Activated CD8-positive, alpha-beta T cell treated with anti-CD3 and anti-CD28 coated beads for 36 hours (primary cell): ENCODE measurements at places on chromosomes 7 and 10. TPM values are rescaled to one million over a fixed set of nuclear protein-coding genes. Genes with fewer than 3 reads are reported as not detected.

DNA sequence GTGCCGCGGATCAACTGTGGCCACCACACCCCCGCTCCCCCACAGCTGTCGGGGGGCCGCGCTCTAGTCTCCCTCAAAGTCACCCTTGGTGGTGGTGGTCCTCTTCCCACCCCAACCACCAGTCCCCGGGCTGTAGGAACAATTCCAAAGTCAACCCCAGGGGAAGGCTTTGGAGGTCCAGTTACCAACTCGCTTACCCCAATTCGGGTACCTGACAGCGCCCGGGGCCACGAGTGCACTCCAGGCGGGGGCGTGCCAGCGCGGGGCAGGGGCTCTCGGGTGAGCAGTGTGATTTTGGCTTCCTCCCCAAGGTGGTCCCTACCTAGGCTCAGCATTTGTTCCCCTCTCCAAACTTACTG is 584 bp upstream of the ZMIZ1 start:
- peak overlapping the region; percentile 77 for H3K27ac ChIP-seq
- H3K36me3 ChIP-seq: no peaks in the 10 kb centered on the region
- DNase-seq: peak; percentile 50
- no peaks in the 10 kb centered on the region for H3K27me3 ChIP-seq
- H3K4me3 ChIP-seq: peak overlapping the region; percentile 75

- DNase-seq: no peak
- no peak overlapping the region for H3K4me3 ChIP-seq
- H3K27ac ChIP-seq: no peak overlapping the region
Observed at GRCh38 chr10:29643771-29644501, 9.2 kb upstream of the SVIL start.

DNA sequence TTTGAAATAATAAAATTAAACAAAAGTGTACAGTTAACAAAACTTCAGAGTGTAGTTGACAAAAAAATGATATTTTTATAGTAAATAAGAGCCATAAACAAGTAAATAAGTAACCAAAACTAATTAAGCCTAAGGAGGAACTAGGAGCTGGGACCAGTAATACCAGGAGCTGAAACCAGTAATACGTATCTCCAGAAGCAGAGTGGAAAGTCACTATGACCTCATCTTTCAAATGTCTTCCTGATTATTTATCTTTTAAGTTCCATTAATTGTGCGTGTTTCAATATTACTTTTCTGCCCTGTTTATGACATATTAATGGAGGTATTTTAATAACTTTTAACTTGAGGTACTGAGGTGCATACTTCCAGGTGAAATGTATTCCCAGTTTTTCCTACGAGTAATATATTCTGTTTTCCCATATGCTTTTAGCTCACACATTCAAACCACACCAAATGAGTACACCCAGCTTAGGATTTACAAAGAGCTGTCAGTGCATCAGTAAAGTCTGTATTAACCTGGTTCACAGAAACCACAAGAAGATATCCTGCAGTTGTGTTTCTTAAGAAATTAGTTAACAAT is 283.7 kb upstream of the HGF start:
- no peaks in the 10 kb centered on the region for H3K36me3 ChIP-seq
- no peak overlapping the region for H3K4me3 ChIP-seq
- no peaks in the 10 kb centered on the region for H3K4me1 ChIP-seq
- H3K27me3 ChIP-seq: no peaks in the 10 kb centered on the region

- H3K27me3 ChIP-seq: no peaks in the 10 kb centered on the region
- H3K27ac ChIP-seq: no peak overlapping the region
- peaks cover 4% of the 10 kb centered on the region for H3K4me1 ChIP-seq
- H3K4me3 ChIP-seq: no peak overlapping the region
- DNase-seq: no peak
- H3K36me3 ChIP-seq: no peaks in the 10 kb centered on the region
Observed at GRCh38 chr10:99921948-99922347, 87.8 kb downstream of the DNMBP start.

- H3K36me3 ChIP-seq: peaks cover 25% of the 10 kb centered on the region
- no peaks in the 10 kb centered on the region for H3K27me3 ChIP-seq
- no peak for DNase-seq
- peaks cover 49% of the 10 kb centered on the region for H3K4me1 ChIP-seq
- no peak overlapping the region for H3K27ac ChIP-seq
Observed at GRCh38 chr7:127587663-127588018, 570 bp upstream of the ARF5 start.

DNA sequence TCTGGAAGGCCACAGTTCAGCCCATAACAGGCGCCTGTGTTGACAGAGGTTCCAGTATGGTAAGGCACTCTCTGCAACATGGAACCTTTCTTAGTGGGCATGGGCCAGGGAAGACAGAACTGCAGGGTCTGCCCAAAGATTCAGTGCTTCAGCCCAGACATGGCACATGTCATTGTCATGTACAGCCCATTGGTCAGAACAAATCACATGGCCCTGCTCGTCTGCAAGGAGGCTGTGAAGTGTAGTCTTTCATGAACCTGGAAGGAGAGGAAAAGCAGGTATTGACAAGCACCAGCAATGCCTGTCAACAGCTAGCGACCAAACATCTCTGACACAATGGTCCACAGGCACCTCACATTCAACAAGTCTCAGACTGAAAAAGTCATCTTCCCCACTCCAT is 30.4 kb upstream of the CHCHD3 start:
- no peak overlapping the region for H3K4me3 ChIP-seq
- H3K36me3 ChIP-seq: no peaks in the 10 kb centered on the region
- DNase-seq: no peak
- peaks cover 3% of the 10 kb centered on the region for H3K4me1 ChIP-seq
- H3K27ac ChIP-seq: no peak overlapping the region

DNA sequence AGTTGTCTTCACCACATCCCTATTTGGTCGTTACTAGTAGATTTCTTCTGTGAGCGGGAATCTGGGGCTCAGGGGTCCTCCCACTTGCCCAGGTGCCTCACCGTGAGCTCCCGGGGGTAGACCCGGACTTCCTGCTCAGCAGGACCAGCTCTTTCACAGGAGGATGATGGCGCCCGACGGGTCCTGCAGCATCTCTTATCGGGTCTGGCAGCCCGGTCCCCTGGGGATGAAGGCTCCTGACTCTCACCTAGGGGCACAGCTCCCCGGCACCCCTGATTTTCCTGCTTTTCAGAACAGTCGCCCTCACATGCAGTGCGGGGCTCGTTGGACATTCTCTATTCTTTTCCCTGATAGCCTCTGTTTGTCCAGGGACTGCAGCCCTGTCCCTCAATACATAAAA is 33.0 kb upstream of the SHH start:
- no peak overlapping the region for H3K4me3 ChIP-seq
- peaks cover 5% of the 10 kb centered on the region for H3K27me3 ChIP-seq
- H3K27ac ChIP-seq: no peak overlapping the region
- no peak for DNase-seq

DNA sequence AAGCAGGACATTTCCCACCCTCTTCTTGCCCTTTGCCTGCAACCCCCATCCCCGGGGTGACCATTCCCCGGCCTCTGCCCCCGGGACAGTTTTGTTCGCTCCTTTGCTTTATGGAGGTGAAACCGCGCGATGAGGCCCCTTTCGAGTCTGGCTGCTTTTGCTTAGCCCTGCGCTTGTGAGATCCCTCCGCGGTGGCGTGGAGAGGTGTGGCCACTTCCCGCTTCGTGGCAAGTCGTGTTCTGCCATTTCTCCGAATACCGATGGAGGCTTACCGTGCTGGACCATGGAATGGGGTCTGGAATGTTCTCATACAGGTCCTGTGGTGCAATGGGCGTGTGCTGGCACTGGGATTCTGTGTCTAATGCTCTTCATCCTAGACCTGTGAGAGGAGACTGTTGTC is 106.7 kb downstream of the LHPP start:
- no peak overlapping the region for H3K27ac ChIP-seq
- no peak overlapping the region for H3K4me3 ChIP-seq
- H3K36me3 ChIP-seq: no peaks in the 10 kb centered on the region
- DNase-seq: no peak
- H3K4me1 ChIP-seq: no peaks in the 10 kb centered on the region

- H3K27me3 ChIP-seq: no peaks in the 10 kb centered on the region
- no peak overlapping the region for H3K27ac ChIP-seq
- H3K4me3 ChIP-seq: no peak overlapping the region
- no peaks in the 10 kb centered on the region for H3K36me3 ChIP-seq
- H3K4me1 ChIP-seq: no peaks in the 10 kb centered on the region
- DNase-seq: peak; percentile 15
Observed at GRCh38 chr10:86100581-86101061, 266.0 kb downstream of the GRID1 start.

GRCh38 chr7:115024276-115024675 is 102.4 kb downstream of the MDFIC start:
- H3K4me3 ChIP-seq: no peak overlapping the region
- no peak overlapping the region for H3K27ac ChIP-seq
- H3K27me3 ChIP-seq: no peaks in the 10 kb centered on the region
- no peak for DNase-seq

DNA sequence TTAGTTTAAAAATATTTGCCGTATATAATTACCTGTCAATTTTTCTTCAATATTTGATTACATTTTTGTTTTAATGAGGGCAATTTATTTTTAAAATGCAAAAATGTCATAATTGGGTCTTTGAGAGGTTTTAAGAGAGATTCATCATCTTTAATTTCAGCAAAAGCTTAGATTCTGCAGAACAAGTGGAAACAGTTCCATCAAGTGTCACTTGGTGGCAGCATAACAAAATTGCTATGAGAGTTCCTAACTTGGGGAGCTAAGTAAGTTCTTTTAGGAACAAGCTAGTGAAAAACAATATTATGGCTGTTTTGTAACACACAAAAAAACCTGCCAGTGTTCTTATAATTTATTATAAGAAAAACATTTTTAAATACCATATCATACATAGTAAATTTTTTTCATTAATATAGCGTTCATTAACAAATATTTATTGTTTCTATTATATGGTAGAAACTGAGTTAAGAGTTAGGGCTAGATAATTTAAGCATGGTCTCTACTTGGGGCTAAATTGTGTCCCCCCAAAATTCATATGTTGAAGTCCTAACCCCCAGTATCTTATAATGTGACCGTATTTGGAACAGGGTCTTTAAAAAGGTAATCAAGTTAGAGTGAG is 155.2 kb downstream of the MAGI2 start:
- H3K27me3 ChIP-seq: no peaks in the 10 kb centered on the region
- H3K27ac ChIP-seq: no peak overlapping the region
- no peaks in the 10 kb centered on the region for H3K4me1 ChIP-seq
- H3K4me3 ChIP-seq: no peak overlapping the region

Gene CYP2E1
- total RNA-seq: 0.87 TPM

Gene ASCC1
- 61.6 TPM for total RNA-seq
